ENCODE measurements at places on chromosomes 6 and 20.

GRCh38 chr20:16714751-16715150 lies 15.1 kb upstream of the SNRPB2 start:
- DNase-seq, result no peak

GRCh38 chr6:21987501-21987957 lies 309.3 kb downstream of the PRL start:
- peak; percentile 3 for DNase-seq

- DNase-seq, result no peak
Observed at GRCh38 chr6:53391170-53391569, 42.4 kb upstream of the ELOVL5 start.

DNA sequence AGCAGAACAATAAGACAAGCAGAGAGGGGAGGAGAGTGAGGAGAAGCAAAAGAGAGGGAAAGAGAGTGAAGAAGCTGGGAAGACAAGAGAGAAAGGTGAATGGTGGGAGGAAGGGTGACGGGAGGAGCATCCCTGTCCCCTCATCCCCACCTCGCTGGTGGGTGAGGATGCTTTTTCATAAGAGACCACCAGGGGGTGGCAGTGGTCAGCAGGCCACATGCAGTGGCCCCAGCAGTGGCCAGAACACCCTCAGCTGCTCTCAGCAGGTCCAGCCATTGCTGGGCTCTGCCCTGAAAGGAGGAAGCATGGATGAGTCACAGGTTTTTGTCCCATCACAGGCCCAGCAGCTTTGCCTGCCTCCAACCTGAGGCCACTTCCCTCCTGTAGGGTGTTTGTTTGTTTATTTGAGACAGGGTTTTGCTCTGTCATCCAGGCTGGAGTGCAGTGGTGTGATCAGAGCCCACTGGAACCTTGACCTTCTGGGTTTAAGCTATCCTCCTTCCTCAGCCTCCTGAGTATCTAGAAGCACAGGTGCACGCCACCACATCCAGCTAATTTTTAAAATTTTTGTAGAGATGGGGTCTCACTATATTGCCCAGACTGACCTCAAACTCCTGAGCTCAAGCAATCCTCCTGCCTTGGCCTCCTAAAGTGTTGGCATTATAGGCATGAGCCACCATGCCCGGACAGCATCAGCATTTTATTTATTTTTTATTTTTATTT lies 24.0 kb downstream of the FGD2 start:
- DNase-seq, result peak; percentile 66

- DNase-seq, result no peak
Observed at GRCh38 chr6:170298688-170299087, 7.8 kb upstream of the DLL1 start.
